Brain (organoid and tissue), 16 donors: ENCODE measurements at places on chromosomes 6 and 20. TPM values are rescaled to one million over a fixed set of nuclear protein-coding genes. Genes with fewer than 3 reads are reported as not detected.

TNF gene
- not detected for polyA plus RNA-seq

TCP11 gene
- polyA plus RNA-seq = 1.4 TPM

SLC26A8 gene
- 0.14 TPM for polyA plus RNA-seq

MUCL3 gene
- not detected for polyA plus RNA-seq

ARMC12 gene
- polyA plus RNA-seq = 0.68 TPM

HLA-DRB1 gene
- 20.2 TPM for polyA plus RNA-seq
